ENCODE measurements at places on chromosomes 7 and 10.

GRCh38 chr7:98826811-98827231 is 43.0 kb downstream of the TMEM130 start:
- no peak for DNase-seq

- DNase-seq = no peak
Observed at GRCh38 chr10:12208460-12208859, 12.5 kb downstream of the CDC123 start.

GRCh38 chr7:152501506-152501905 is 65.7 kb upstream of the KMT2C start:
- no peak for DNase-seq

- peak; percentile 76 for DNase-seq
Observed at GRCh38 chr7:151114151-151115090, 28.1 kb downstream of the AGAP3 start.

DNA sequence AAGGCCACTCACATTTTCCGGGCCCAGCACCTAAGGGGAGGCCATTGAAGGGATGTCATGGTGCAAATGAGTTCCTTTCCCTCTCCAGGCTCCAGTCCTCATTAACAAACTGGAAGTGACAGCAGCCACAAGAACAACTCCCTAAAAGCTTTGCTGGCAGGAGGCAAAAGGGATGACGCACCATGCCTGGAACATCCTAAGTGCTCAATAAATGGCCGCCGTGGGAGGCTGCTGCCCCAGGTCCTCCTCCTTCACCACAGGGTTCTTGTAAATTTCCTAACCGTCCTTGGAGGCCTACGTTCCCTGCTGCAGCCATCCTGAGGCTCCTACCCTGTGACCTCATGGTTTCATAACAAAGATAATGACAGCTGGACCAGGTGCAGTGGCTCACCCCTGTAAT is 41.3 kb upstream of the CAMK1D start:
- DNase-seq = no peak

DNA sequence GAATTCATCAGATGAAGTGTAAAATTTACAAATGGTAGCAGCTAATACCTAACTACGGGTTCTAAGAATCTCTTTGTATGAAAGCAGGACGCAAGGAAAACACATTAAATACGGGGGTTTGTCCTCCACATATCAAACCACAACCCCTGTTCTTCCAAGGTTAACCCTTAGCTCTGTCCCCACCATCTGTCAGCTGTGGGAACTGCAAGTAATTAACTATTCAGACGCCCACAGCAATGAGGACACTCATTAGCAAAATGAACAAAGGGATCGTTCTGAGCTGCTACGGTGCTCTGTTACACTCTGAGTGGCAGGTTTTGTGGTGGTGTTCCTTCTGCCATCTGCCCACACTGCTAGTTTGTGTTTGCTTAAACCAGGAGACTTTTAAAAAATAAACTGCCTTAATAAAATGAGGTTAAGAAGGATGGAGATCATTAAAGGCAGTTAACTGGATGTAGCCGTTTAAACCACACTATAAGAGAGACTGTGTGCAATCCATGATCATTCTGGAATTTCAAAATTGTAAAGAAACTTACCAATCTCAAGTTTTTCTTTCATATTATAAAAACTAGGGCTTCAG is 51.4 kb downstream of the C10orf67 start:
- DNase-seq = no peak

DNA sequence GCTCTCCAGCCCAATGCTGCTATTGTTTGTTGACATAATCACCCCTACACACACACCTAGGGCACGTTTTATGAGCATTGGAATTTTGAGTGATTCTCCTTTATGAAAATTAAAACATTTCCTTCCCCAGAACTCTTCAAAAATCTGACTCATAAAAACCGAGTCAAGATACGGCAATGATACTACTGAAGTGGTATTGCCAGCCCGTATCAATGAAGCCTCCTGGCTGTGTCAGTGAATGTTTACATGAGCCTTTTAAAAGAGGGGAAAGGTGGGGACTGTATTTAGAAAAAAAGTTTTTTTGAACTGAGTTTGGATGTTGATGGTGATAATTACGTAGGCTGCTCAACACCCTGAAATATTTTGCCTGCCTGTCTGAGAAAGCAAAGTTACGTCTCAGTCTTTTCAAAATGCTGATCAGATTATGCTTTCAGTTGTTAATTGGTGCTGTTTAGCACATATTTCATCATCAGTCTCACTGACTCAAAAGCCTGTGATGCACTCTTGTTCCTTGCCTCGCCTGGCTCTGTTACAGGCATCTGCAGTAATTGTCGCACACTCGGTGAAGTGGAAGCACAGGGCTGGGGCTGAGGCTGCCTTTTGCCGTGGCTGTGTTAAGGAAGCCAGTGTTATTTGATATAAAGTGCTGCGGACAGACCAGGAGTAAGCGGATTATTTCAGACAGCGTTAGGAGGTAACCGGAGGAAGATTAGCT is 157.4 kb upstream of the TCF7L2 start:
- DNase-seq = no peak

- DNase-seq = no peak
Observed at GRCh38 chr7:68684246-68684839, 913.9 kb upstream of the AUTS2 start.

GRCh38 chr7:131803816-131804215 is 247.4 kb upstream of the PODXL start:
- DNase-seq = no peak

DNA sequence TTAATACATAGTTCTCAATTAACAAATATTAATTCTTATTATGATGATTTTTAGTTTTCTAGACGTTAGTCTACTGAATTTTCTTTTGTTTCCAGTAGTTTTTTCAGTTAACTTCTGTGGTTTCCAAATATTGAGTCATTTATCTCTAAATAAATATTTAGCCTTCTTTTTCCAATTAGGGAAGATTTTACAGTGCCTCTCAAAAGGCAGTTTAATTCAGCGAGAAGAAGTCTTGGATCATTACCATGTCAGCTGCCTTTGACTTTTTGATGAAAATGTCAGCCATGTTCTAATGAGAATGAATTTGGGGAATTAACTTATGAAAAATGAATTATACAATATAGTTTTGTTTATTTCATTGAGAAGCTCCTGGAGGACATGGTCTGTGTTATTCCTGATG is 90.0 kb downstream of the CDK14 start:
- no peak for DNase-seq

DNA sequence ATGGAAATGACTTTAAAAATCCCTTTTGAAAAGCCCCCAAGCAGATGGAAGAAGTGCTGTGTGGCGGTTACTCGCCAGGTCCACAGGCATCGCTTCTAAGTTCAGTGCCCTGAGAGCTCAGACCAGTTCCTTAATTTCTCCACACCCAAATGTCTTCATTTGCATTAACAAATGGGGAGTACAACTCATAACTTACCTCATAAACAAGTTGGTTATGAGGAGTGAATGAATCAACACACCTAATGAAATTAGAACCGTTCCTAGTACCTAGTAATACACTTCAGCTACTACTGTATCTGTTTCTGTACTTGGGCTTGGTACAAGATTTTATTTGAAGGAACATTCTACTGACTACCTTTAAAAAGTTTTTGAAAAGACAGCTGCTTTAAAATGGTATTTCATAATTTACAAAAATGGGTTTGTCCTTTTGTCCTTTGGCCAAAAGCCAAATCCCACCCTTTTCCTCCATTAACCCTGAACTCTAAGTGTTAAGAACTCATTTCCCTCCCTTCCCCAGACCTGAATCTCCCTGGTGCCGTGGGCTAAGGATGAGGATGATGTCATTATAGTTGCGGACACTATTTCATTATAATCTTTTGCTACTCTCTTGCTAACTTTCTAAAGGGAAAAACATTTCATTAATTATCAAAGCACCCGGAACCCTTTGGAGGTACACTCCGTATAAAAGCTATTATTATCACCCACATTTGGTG is 221.5 kb upstream of the CELF2 start:
- DNase-seq = no peak

DNA sequence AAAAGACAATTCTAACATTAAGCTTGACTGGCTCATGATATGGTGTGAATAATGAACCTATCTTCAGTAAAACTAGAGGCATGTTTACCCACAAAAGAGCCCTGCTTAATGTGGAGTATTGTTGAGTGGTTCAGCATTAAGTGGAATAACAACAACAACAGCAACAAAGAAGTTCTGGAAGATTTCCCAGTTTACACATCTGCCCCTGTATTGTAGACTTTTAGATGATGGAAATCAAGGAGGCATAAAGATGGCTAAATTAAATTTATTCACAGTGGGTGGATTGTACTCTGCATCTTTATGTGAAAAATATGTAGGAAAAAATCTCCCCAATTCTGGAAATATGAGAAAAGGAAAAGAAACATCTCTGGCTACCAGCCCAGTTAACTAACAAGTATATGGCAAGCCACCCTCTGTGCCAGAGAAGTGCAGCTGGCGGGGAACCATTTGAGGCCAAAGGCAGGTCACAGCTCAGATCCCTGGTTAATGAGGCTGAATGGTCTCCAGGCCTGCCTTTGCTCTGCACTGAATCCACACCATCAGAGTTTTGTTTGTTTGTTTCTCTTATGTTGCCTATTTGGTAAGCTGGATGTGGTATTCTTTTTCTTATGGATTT is 186.0 kb downstream of the SEMA3D start:
- DNase-seq = no peak

GRCh38 chr7:108009873-108010272 is 6.9 kb upstream of the LAMB1 start:
- no peak for DNase-seq

- no peak for DNase-seq
Observed at GRCh38 chr7:45401155-45401554, 173.0 kb upstream of the ADCY1 start.

- DNase-seq = no peak
Observed at GRCh38 chr10:110861930-110862649, 9.6 kb upstream of the PDCD4 start.

- DNase-seq = no peak
Observed at GRCh38 chr10:43683451-43684291, 35.0 kb upstream of the ZNF32 start.

- DNase-seq = no peak
Observed at GRCh38 chr10:131618587-131619267, 282.1 kb upstream of the PPP2R2D start.

GRCh38 chr7:2939193-2939885 is 95.2 kb upstream of the GNA12 start:
- DNase-seq = peak; percentile 34

- DNase-seq = no peak
Observed at GRCh38 chr7:129804111-129804889, 148.5 kb downstream of the UBE2H start.

- no peak for DNase-seq
Observed at GRCh38 chr7:116512520-116513188, 12.2 kb upstream of the CAV1 start.

DNA sequence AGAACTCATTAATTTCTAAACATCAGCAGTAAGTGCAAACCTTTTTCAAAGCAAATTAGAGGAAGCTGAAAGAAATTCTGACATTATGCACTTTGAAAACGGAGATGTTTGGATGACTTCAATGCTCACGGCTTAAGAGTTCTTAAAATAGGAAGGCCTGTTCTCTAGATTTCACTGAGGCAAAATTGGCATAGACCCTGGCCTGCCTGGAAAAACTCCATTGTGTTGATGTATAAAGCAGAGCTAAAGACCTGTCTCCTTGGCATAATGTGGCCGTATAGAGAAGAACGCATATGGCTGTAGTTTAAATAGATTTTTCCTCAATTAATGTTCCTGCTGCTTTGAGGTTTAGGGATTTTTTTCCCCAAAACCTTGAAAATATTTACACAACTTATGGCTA is 24.5 kb upstream of the AGMO start:
- DNase-seq = no peak

- DNase-seq = no peak
Observed at GRCh38 chr10:16105082-16105481, 244.8 kb upstream of the MINDY3 start.

DNA sequence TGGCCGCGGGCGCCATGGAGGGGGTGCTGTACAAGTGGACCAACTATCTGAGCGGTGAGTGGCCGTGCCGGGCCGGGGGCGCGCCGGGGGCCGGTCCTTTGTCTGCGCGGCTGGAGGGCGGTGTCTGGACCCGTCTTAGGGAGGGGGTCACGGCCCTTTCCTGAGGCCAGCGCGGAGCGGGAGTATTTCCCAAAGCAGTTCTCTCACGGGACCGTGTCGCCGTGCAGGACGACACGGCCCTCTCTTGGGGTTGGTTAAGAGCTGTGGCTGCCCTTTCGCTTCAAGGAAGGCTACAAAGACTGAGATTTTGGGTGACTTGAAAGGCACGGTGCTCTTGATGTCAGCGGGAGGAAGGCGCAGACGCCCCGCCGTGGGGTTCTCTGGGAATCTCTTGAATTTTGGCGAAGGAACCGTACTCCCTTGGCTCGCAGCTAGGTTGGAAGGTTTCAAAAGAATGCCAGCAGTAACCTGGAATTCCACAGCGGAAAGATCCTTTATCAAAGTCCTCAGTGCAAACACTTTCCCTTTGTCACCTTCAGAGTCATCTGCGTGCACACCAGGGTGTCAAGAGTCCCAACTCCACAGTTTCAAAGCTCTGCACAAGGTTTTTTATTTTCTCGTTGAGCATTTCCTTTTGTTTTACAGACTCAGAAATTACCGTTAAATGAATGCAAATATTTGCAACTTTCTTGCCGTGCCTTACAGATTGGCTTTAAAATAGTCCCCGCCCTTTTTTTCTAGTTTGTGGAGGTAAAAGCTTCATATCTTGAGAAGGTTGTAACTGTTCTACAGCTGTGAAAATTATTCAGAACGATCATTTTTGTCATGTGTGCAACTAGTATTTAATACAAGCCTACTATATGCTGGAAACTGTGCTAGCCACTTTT is 780 bp downstream of the PLEKHA8 start:
- peak; percentile 28 for DNase-seq

DNA sequence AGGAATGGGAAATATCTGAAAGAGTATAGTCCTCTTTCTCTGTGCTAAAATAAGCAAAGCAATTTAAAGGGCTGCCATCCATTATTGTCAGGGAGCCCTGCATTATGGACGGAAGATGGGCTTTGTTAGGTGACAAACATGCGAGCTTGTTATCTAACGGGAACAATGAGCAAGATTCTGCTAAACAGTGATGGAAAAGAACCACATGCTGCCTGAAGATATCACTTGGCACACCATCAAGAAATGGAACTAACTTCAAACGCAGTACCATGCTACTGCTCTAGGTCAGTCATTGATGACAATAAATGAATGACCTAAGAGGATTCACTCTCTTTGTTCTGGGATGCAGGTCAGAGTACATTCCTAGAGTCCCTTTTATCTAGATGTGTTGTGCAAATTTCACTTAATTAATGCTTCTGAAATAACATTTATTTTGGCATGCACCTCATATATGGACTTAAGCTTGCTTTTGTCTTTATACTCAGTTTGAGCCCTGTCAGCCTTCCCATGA is 175.7 kb upstream of the PTN start:
- DNase-seq = no peak

- DNase-seq = no peak
Observed at GRCh38 chr7:107564553-107565298, 955 bp downstream of the DUS4L start.

GRCh38 chr7:38773430-38773829 is 135.6 kb downstream of the VPS41 start:
- no peak for DNase-seq

DNA sequence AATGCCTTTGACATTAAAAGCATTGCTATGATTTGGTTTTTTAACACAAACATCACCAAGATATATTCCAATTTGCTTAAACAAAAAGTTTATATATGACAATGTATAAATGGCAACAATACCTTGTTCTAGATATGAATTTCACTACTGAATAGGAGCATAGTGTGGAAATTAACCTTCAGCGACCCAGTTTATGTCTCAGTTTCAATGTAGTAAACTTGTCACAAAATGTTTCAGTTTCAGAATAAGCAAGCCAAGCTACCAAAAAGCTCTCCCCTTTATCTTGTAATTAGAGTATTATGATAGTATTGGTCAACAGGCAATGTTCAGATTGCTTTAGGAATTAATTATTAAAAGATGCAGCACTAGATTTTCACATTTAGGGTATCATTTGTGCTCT is 99.6 kb upstream of the PCDH15 start:
- DNase-seq = no peak

Measured in mesothelial cell of epicardium (in vitro differentiated cells).